Neural crest cell (in vitro differentiated cells): ENCODE measurements at places on chromosomes 12 and 14. TPM values are rescaled to one million over a fixed set of nuclear protein-coding genes. Genes with fewer than 3 reads are reported as not detected.

OR6C2 gene
- not detected in 2 replicates for total RNA-seq

- H3K4me3 ChIP-seq = peak overlapping the region; percentile 12
- peaks cover 4% of the 10 kb centered on the region for H3K27me3 ChIP-seq
- no peak for DNase-seq
- no peaks in the 10 kb centered on the region for H3K36me3 ChIP-seq
These were observed 39.4 kb downstream of the CCNK start for GRCh38 chr14:99520571-99521081.

DNA sequence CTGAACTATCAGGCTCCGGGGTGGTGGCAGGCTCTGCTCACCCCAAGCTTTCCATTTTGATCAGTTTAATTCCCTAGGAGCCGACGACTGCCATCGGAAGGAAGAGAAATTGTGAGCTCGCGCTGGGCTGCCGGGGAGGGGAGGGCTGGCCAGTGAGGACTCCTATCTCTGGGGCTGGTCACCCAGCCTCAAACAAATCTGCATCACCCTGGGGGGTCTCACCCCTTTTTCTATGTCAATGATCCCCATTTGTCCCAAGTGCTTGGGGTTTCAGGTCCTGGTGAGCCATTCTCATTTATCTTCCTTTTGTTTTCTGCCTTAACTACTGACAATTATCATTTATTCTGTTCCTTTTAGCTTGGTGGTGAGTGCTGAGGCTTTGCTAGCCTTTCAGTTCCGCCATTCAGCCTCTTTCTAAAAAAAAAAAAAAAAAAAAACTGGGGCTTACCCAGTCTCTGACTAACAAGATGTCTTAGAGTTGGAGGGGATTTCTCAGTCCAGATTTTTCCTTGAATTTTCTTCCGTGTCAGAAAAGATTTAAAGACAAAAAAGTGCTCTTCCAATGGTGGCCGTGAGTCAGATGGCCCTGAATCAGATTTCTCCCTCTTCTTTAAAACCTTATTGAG, 22.8 kb upstream of the USP44 start:
- peaks cover 11% of the 10 kb centered on the region for H3K4me1 ChIP-seq
- H3K36me3 ChIP-seq = no peaks in the 10 kb centered on the region
- no peak for DNase-seq
- H3K27ac ChIP-seq = no peak overlapping the region
- H3K4me3 ChIP-seq = no peak overlapping the region

CLECL1 gene
- not detected in 2 replicates for total RNA-seq

DNA sequence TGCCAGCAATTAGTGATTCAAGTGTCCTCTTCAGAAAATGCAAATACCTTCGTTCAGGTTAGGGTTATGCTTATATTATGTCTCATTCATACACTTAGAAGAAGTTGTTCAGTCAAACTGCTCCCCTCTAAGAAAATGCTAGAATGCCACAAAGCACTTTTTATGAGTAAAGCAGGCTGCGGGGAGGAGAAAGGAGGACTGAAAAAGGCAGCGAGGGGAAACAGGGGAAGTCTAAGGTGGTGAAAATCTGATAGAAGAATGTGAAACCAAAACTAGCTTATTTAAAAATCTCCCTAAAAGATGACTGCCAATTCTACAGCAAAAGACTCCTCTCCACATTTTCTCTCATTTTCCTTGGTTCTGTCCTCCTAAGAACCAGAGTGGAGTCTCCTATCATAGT, 70.1 kb downstream of the PRKD1 start:
- H3K27me3 ChIP-seq = no peaks in the 10 kb centered on the region
- no peak for DNase-seq
- H3K4me1 ChIP-seq = no peaks in the 10 kb centered on the region
- H3K4me3 ChIP-seq = no peak overlapping the region
- peaks cover 23% of the 10 kb centered on the region for H3K36me3 ChIP-seq

DNA sequence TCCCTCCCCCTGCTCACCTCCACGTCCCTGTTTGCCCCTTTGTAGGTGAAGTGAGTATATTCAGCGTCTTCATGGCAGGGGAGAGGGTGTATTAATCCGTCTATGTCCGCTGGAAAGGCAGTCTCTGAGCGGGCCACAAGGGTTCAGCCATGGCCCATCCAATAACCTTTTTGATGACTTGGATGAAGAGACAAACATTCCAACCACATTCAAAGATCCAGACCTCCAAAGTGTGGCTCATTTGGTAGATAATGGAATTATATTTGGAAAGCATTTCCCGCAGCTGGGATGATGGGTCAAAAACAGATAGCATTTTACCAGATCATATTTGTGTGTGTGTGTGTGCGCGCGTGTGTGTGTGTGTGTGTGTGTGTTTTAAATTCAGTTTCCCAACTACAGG, 345.9 kb downstream of the DPF3 start:
- peaks cover 2% of the 10 kb centered on the region for H3K27me3 ChIP-seq
- H3K4me1 ChIP-seq = no peaks in the 10 kb centered on the region
- H3K36me3 ChIP-seq = no peaks in the 10 kb centered on the region
- no peak overlapping the region for H3K4me3 ChIP-seq

DNA sequence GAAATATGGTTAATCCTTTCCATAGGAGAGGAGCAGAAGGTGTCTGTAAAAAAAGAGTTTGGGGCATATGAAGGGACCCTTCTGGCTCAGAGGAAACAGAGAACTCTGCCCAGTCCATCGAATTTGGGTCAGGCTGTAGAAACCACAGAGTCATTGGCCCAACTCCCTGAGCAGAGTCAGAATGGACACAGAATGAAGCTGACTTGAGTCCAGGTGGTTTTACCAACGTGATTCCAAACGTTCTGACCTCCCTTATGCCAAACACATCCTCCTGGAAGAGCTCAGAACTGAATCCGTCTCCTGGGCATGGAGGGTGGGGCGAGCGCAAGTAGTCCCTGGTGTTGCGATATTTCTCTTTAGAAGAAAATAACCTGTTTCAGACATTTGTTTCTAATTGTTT, 138.8 kb downstream of the DAD1 start:
- no peak for DNase-seq
- H3K27ac ChIP-seq = no peak overlapping the region
- no peak overlapping the region for H3K4me3 ChIP-seq
- peaks cover 14% of the 10 kb centered on the region for H3K4me1 ChIP-seq
- no peaks in the 10 kb centered on the region for H3K36me3 ChIP-seq
- H3K27me3 ChIP-seq = peaks cover 2% of the 10 kb centered on the region

NUAK1 gene
- 35.3 and 35.6 TPM in 2 replicates for total RNA-seq

- H3K4me1 ChIP-seq = peaks cover 40% of the 10 kb centered on the region
- H3K36me3 ChIP-seq = no peaks in the 10 kb centered on the region
- no peak for DNase-seq
- no peak overlapping the region for H3K27ac ChIP-seq
These were observed 39.6 kb downstream of the IQSEC3 start for GRCh38 chr12:106118-106591.
